ENCODE measurements at places on chromosomes 16 and 17.

DNA sequence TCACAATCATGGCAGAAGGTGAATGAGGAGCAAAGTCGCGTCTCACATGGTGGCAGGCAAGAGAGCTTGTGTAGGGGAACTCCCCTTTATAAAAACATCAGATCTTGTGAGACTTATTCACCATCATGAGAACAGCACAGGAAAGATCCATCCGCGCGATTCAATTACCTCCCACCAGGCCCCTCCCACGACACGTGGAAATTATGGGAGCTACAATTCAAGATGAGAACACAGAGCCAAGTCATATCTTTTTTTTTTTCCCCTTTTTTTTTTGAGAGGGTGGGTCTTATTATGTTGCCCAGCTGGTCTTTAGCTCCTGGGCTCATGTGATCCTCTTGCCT is 60.0 kb downstream of the RPTOR start:
- DNase-seq, result no peak

- no peak for DNase-seq
Observed at GRCh38 chr16:23052908-23053580, 96.2 kb downstream of the USP31 start.

DNA sequence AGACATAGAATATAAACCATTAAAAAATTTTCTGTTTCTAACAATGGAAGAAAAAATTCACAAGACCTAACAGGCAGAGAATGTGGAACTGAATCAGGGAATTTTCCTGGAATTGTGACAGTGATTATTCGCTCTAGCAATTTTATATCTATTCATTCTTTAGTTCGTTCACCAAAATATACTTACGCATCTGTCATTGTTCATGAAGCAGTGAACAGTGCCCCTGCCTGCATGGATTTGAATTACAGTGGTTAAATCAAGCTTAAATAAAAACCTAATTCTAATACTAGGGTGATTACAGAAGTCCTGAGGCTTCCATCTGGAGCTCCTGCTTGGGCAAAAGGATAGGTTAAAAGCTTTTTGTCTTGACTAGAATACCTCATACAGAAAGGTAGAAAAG is 48.6 kb downstream of the ABCA8 start:
- DNase-seq, result no peak

DNA sequence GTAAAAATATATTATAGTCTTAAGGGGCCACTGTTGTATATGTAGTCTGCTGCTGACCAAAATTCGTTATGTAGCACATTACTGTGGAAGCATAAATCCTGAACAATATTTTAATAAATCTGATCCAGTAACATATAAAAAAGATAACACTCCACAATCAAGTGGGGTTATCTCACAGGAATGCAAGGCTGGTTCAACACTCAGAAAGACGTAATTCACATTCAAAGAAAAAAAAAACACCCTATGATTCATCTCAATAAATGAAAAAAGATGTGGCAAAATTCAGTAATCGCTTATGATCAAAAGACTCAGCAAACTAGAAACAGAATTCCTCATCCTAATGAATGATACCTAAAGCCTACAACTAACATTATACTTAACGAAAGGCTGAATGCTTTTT is 47.8 kb downstream of the CREBBP start:
- no peak for DNase-seq

GRCh38 chr16:2470234-2470601 is 879 bp upstream of the NTN3 start:
- no peak for DNase-seq

DNA sequence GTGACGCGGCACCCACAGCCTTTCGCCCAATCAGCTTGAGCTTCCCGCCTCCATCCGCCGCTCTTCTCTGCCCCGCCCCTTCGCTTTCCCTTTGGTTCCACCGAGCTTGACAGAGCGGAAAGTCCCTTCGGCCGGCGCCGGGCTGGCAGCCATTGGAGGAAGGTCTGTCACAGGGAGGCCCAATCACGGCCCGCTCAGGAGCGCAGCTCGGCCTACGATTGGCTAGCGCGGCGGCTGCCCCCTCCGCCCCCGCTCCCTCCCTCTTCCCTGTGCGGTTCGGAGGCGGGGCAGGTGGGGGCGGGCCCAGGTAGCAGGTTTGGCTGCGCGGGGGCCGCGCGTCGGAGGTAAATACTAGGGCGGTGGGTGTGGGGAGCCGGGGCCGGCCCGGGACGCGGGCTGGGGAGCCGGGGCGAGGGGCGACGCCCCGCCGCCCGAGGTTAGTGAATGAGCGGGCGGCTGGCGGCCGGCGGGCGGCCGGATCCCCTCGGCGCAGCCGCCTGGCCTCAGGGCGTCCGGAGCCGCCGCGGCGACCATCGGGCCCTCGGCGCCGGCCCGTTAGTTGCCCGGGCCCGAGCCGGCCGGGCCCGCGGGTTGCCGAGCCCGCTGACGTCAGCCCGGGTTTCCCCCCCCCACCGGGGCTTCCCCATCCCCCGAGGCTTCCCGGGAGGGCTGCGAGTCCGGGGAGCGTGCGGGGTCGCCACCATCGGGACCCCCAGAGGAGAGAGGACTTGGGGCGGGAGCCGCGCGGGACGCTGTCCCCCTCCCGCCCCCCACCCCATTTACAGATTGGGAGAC is at the start of gene CYLD:
TSS of gene CYLD (plus strand) at position 306 of the 795 bp plus-strand sequence. CDS start 7,613 bp downstream, outside the sequence.
- peak; percentile 99 for DNase-seq

DNA sequence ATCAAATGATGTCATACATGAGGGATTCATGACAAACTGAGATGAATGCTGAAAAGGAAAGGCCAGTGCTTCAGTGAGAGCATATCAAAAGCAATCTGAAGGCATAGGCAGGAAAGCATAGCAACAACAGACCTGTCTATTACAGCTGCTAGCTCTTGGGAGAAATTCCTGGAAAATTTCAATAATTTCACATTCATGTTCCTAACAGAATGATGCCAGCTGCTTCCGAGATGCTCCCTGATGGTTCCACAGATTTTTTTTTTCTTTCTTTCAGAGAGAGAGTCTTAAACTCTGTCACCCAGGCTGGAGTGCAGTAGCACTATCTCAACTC is 50.3 kb upstream of the CLEC3A start:
- no peak for DNase-seq

DNA sequence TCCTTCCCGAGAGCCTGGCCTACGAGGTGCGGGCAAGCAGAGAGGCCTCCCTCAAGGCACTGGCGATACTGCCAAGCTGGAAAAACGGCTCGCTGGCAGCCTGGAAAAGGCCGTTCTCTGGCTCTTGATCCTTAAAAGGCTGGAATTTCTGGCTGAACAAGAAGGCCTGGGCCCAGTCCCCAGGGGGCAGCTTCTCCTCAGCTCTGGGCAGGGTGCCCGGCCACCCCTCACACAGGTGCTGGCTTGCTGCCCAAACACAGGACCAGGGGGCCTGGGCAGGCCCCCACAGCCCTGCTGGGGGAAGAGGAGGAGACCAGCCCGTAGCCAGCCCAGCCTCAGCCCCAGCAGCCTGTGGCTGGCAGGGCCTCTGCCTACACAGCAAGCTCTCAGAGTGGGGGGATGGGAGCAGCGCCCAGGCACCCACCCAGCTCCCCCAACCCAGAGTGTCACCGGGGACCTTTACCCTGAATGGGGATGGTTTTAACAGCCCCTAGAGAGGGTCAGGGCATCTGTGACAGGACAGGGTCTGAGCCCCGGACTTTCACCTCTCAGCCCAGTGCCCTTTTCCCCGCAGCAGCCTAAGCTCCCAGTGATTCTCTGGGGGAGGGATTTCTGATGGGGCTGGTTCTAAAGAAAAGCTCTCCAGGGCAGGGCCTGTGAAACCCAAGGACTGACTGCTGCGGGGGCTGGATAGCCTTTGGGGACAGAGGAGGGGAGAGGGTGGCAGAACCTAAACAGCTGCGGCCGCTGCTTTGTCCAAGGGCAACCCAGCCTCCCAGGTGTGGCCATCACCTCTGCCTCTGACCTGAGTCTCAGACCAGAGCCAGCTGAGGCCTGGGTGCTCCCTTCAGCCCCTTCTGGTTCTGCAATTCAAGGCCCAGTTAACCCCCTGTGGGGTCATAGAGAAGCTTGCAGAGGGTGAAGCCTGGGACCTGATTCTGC is 38.6 kb upstream of the TOB1 start:
- no peak for DNase-seq

- DNase-seq, result no peak
Observed at GRCh38 chr17:74181341-74181740, 22.1 kb upstream of the RPL38 start.

GRCh38 chr16:83455716-83456115 is 352.1 kb upstream of the HSBP1 start:
- no peak for DNase-seq

DNA sequence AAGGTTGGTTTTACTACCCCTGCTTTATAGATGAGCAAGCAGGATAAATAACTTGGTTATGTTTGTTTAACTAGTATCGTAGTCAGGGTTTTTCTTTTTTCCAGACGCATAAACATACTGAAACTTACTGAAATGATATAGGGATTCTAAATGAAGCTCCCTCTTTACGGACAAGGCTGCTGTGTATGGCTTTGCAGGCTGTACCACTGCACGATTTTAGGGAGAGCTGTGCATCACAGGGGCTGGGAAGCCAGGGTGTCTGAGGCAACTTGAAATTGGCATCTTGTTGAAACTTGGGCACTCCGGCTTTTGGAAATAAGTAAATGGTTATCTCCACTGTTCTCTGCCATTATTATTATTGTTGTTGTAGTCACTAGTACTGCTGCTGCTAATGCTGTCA is 218.1 kb upstream of the CDH8 start:
- no peak for DNase-seq

DNA sequence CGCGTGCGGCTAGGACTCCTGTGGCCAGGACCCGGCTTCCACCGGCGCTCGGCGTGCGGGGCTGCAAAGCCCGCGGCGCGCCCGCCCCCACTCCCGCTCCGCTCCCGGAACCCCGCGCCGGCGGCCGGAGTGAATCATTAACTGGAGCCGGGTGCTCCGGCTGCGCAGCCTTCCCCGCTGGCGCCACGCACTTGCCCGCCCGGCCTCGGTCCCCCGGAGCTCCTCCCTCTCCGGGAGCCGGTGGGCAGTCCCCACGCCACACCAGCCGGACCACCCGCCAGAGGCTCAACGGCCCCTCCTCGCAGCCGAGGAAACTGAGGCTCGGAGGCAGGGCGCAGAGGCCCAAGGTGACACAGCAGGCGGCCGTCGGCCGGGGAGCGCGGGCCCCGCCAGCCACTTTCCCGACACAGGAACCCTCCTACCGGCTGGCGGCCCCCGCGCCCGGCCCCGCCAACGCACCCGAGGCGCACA is 580 bp downstream of the BCAR1 start:
- DNase-seq, result no peak

- DNase-seq, result no peak
Observed at GRCh38 chr16:1745900-1746692, 25.2 kb downstream of the NME3 start.

- no peak for DNase-seq
Observed at GRCh38 chr17:15490634-15491261, 23.3 kb upstream of the CDRT4 start.

- no peak for DNase-seq
Observed at GRCh38 chr17:17900615-17901520, 64.1 kb upstream of the SREBF1 start.

DNA sequence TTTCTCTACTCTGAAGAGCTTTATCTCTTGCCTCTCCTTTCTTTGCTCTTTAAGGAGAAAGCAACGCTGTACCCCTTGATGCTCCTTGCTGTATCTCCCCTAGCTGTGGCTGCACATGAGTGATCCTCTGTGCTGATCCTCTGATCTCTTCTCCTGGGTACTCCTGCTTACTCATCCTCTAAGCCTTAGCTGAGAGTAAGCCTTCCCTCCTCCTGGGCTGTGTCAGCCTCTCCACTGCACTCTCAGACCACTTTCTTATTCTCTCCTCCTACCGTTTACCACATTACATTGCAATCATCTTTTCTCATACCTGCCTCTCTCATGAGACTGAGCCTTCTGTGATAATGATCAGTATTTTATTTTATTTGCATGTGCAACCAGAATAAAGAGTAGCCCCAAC is 25.1 kb downstream of the SOX9 start:
- no peak for DNase-seq

DNA sequence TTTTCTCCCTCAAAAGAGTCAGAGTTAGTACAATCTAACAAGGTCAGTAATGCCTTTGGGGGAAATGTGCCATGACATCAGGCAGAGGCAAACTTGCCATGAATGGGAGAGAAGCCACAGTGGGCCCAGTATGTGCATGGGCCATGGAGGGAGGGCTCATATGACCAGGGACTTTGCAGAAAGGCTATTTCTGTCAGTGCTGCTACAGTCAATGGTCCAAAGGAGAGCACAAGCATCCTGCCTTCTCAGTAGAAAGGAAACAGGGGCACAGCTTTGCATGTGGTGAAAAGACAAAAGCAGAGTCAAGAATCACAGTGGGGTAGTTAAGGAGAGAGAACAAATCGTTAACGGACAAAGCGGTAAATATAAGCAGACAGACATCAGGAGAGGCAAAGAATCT is 11.2 kb upstream of the CORO6 start:
- no peak for DNase-seq

DNA sequence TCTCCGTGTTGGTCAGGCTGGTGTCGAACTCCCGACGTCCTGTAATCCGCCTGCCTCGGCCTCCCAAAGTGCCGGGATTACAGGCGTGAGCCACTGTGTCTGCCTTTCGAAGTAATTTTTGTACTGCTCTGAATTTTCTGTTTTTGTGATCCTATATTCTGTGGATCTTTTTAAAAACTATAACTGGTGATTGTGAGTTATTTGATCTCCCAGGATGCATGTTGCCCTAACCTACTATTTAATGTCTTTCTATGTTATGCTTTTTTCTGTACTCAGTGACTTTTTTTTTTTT is 2.5 kb downstream of the RSPRY1 start:
- no peak for DNase-seq

Measured in activated CD4-positive, alpha-beta T cell treated with anti-CD3 and anti-CD28 coated beads, Interleukin-2, amount 50 U/mL, for 4 hours (primary cell).